ENCODE measurements at places on chromosomes 1 and 21.
A peak's percentile ranks its signal among the peaks of the same experiment; 100 is the strongest.

- no peak overlapping the region for H3K27ac ChIP-seq
- H3K4me1 ChIP-seq = peaks cover 9% of the 10 kb centered on the region
These were observed 66.8 kb downstream of the SLC27A3 start for GRCh38 chr1:153842006-153842471.

DNA sequence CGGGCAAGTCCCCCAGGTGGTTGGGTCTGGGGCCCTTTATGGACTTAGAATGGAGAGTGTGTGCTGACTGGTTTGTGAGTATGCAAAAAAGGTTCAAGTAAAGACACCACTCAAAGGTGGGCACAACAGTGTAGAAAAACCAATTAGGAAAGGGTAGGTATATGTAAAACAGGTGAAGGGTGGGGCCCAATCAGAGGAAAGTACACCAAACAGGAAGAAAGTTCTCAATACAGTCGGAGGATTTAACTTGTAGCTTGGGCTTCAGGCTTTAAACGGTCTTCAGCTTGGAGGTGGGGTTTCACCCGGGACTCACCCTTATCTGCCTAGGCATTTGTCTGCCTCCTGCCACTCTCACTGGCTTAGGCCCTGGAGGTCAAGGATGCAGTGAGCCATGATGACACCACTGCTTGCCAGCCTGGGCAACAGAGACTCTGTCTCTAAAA is 6.8 kb upstream of the PUM1 start:
- no peaks in the 10 kb centered on the region for H3K27me3 ChIP-seq
- no peaks in the 10 kb centered on the region for H3K36me3 ChIP-seq
- H3K4me3 ChIP-seq = no peak overlapping the region

DNA sequence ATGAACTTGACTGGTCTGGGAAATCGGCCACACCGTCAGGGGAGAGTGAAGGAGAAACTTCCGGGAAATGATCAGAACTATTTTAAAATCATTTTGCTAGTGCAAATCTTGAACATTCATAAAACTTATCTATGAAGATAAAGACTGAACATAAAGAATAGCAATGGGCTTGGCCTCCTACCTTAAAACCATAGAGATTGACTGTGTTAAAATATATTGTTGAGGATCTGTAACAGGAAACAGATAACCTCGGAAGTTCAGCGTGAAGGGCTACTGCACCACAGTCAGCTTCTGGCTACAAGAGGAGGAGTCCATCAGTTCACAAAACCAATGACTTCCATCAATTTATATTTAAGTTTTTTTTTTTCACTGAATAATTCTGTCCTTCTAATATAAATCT is 127.3 kb downstream of the RGS7 start:
- no peaks in the 10 kb centered on the region for H3K27me3 ChIP-seq
- no peak overlapping the region for H3K27ac ChIP-seq
- DNase-seq = no peak
- H3K4me1 ChIP-seq = no peaks in the 10 kb centered on the region

GRCh38 chr1:24186711-24186992 is 437 bp downstream of the IFNLR1 start:
- peaks cover 30% of the 10 kb centered on the region for H3K4me1 ChIP-seq
- no peaks in the 10 kb centered on the region for H3K27me3 ChIP-seq
- H3K4me3 ChIP-seq = peak overlapping the region; percentile 65
- H3K27ac ChIP-seq = peak overlapping the region; percentile 77
- DNase-seq = no peak

GRCh38 chr21:35737899-35738346 is 322.4 kb downstream of the SETD4 start:
- no peak overlapping the region for H3K4me3 ChIP-seq
- DNase-seq = no peak
- H3K36me3 ChIP-seq = no peaks in the 10 kb centered on the region
- H3K4me1 ChIP-seq = peaks cover 5% of the 10 kb centered on the region
- H3K27me3 ChIP-seq = no peaks in the 10 kb centered on the region

- H3K4me3 ChIP-seq = no peak overlapping the region
- DNase-seq = no peak
- no peaks in the 10 kb centered on the region for H3K36me3 ChIP-seq
- H3K4me1 ChIP-seq = peaks cover 38% of the 10 kb centered on the region
- no peak overlapping the region for H3K27ac ChIP-seq
These were observed 101.2 kb downstream of the RERE start for GRCh38 chr1:8716238-8716637.

GRCh38 chr1:169207797-169208520 is 101.5 kb downstream of the ATP1B1 start:
- no peak overlapping the region for H3K27ac ChIP-seq
- DNase-seq = no peak
- H3K27me3 ChIP-seq = no peaks in the 10 kb centered on the region
- H3K4me1 ChIP-seq = no peaks in the 10 kb centered on the region
- H3K36me3 ChIP-seq = no peaks in the 10 kb centered on the region

DNA sequence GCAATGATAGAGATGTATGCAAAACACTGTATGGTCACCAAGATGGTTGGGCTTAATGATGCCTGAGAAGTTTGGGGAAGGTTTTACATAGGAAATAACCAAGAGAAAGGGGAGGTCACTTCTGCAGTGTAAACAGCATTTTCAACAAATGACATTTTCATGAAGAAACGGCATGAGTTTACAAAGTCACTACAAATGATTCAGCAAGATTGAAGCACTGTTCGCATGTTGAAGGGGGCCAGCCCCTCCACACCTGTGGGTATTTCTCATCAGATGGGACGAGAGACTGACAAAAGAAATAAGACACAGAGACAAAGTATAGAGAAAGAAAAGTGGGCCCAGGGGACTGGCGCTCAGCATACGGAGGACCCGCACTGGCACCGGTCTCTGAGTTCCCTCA is 234.1 kb upstream of the POGK start:
- no peak overlapping the region for H3K4me3 ChIP-seq
- no peak overlapping the region for H3K27ac ChIP-seq
- no peak for DNase-seq
- H3K27me3 ChIP-seq = no peaks in the 10 kb centered on the region
- H3K4me1 ChIP-seq = no peaks in the 10 kb centered on the region

- peaks cover 30% of the 10 kb centered on the region for H3K27me3 ChIP-seq
- no peaks in the 10 kb centered on the region for H3K36me3 ChIP-seq
- peak within 1 kb of the TSS; percentile 34 for H3K27ac ChIP-seq
- DNase-seq = peak; percentile 64
These were observed at the start of gene ST6GALNAC5 for GRCh38 chr1:76867342-76868130. ST6GALNAC5 (plus strand) TSS chr1:76867480.

- no peak overlapping the region for H3K27ac ChIP-seq
- H3K4me1 ChIP-seq = no peaks in the 10 kb centered on the region
- no peak for DNase-seq
These were observed 429.9 kb upstream of the ZRANB2 start for GRCh38 chr1:71510725-71511124.

DNA sequence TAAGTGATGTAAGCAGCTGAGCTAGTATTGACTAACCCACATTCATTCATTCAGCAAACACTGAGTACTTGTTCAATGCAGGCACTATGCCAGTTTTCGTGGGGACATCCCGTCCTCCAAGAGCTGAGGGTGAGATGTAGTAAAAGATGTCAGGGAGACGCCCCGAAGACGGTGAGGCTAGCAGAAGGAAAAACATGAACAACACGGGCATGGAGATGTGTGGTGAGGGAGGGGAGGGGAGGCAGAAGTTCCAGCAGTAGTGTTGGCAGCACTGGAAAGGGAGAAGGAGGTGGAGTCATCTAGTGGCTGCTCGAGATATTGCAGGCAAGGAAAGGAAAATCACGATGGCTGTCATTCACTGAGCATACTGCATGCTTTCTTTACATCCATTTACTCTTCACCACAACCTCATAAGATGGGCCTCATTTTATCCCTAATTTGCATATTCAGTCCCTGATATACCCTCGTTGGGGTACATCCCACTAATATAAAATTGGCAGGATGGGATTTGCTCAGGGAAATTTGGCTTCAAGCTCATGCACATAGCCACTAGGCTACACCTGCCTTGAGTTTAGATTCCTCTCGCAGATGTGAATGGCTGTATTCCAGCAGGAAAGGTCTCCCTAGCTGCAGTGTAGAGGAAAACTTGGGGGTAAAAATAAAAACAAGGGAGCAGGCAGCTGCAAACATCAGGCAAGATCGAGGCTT is 14.5 kb downstream of the PDZK1IP1 start:
- H3K36me3 ChIP-seq = no peaks in the 10 kb centered on the region
- no peak overlapping the region for H3K4me3 ChIP-seq

DNA sequence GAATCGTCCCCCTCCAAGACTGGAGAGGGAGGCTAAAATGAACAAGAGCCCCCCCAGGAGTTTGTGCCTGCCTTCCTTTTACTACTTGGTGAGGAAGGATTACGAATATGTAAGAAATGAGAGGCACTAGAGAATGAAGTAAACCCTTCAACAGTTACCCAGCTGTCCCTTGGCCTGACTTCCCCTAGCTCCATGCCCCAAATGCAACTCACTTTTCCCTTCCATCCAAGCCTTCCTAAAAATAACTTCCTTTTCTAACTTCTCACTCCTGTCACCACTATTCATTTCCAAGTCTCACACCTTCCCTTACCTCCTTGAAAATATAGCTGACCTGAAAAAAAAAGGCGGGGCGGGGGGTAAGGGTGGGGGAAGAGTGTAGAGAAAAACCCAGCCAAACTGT is 96.6 kb upstream of the HNRNPU start:
- no peak overlapping the region for H3K27ac ChIP-seq
- H3K36me3 ChIP-seq = no peaks in the 10 kb centered on the region
- H3K4me3 ChIP-seq = no peak overlapping the region
- no peak for DNase-seq
- H3K27me3 ChIP-seq = no peaks in the 10 kb centered on the region
- peaks cover 25% of the 10 kb centered on the region for H3K4me1 ChIP-seq

DNA sequence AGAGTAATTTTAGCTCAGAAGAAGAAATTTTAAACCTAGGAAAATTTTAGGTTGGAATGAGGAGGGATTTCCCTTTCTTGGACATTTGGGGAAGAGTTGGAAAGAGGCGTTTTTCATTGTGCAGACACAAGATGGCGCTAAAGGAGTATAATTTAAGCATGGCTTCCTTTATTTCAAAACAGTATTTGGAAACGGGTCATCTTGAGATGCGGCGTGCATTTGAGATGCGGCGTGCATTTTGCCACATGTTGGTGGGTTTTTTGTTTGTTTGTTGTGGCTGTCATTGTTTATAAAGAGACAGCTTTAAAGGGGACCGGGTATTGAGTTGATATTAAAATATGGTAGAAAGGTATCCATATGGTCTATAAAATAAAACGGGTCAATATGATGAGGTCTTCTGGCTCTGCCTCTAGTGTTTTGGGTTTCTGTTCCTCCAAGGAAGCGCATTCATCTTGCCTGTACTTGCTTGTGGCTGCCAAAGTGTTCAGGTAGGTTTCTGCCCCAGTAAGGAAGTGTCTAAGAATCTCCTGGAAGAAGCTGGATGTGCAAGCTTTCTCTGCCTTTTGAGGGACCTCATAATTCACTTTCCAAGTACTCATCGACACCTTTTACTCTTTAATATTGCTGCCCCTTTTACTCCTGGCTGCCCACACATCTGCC is 210.3 kb downstream of the SLC35F3 start:
- H3K36me3 ChIP-seq = no peaks in the 10 kb centered on the region
- DNase-seq = no peak
- no peak overlapping the region for H3K27ac ChIP-seq
- peaks cover 6% of the 10 kb centered on the region for H3K27me3 ChIP-seq

DNA sequence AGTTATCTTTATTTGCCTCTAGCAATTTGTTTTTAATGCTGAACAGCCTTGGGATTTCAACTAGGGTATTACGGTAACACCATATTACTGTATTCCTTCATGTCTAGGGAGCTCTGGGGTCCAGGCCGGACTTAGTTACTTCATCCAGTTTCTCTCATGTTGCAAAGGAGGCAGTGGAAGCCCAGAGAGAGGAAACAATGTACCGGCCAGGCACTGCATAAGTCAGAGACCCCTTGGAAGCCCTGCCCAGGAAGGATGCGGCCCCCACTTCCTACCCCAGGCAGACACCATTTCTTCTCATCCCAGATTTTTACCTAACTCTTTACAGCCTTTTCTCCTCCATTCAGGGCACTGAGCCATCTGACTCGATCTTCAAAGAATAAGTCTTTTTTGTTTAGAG is 32.5 kb downstream of the TRABD2B start:
- H3K36me3 ChIP-seq = no peaks in the 10 kb centered on the region
- H3K4me1 ChIP-seq = no peaks in the 10 kb centered on the region
- DNase-seq = no peak
- no peak overlapping the region for H3K4me3 ChIP-seq

- H3K4me3 ChIP-seq = no peak overlapping the region
- H3K4me1 ChIP-seq = peaks cover 16% of the 10 kb centered on the region
- H3K27ac ChIP-seq = no peak overlapping the region
- no peaks in the 10 kb centered on the region for H3K36me3 ChIP-seq
These were observed 3.1 kb upstream of the ZBTB8A start for GRCh38 chr1:32536117-32536516.

GRCh38 chr1:203521812-203522211 is 27.9 kb downstream of the OPTC start:
- no peak overlapping the region for H3K27ac ChIP-seq
- no peaks in the 10 kb centered on the region for H3K27me3 ChIP-seq
- H3K4me1 ChIP-seq = peaks cover 6% of the 10 kb centered on the region
- DNase-seq = no peak
- H3K4me3 ChIP-seq = no peak overlapping the region

DNA sequence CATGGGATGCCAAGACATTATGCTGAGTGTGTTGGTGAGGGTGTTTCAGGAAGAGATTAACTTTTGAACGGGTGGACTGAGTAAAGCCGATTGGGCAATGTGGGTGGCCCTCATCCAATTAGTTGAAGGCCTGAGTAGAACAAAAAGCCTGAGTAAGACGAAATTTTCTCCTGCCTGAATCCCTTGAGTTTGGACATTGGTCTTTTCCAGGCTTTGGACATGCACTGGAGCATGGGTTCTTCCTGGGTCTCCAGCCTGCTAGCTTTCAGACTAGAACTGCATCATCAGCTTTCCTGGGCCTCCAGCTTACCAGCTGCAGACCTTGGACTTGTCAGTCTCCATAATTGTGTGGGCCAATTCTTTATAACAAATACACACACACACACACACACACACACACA is 63.6 kb downstream of the NIBAN1 start:
- H3K27me3 ChIP-seq = no peaks in the 10 kb centered on the region
- no peaks in the 10 kb centered on the region for H3K4me1 ChIP-seq
- no peaks in the 10 kb centered on the region for H3K36me3 ChIP-seq

GRCh38 chr1:201450721-201451291 is 18.2 kb downstream of the PHLDA3 start:
- peaks cover 39% of the 10 kb centered on the region for H3K4me1 ChIP-seq
- no peaks in the 10 kb centered on the region for H3K27me3 ChIP-seq
- peak; percentile 89 for DNase-seq
- H3K27ac ChIP-seq = peak overlapping the region; percentile 56

GRCh38 chr1:93344886-93345632 is 648 bp upstream of the DR1 start:
- no peaks in the 10 kb centered on the region for H3K36me3 ChIP-seq
- no peak for DNase-seq
- H3K4me3 ChIP-seq = peak overlapping the region; percentile 84
- H3K27ac ChIP-seq = peak overlapping the region; percentile 99
- peaks cover 17% of the 10 kb centered on the region for H3K4me1 ChIP-seq

GRCh38 chr1:211344152-211344618 is 17.6 kb downstream of the TRAF5 start:
- no peak for DNase-seq
- H3K27ac ChIP-seq = no peak overlapping the region
- no peaks in the 10 kb centered on the region for H3K4me1 ChIP-seq
- no peaks in the 10 kb centered on the region for H3K27me3 ChIP-seq
- H3K4me3 ChIP-seq = no peak overlapping the region
- H3K36me3 ChIP-seq = no peaks in the 10 kb centered on the region

GRCh38 chr1:2486041-2486440 is 10.0 kb downstream of the PLCH2 start:
- no peaks in the 10 kb centered on the region for H3K27me3 ChIP-seq
- H3K4me3 ChIP-seq = no peak overlapping the region
- H3K36me3 ChIP-seq = no peaks in the 10 kb centered on the region
- no peak overlapping the region for H3K27ac ChIP-seq
- H3K4me1 ChIP-seq = no peaks in the 10 kb centered on the region
- no peak for DNase-seq
